Skeletal muscle cell (primary cell): ENCODE measurements at places on chromosomes 2 and 18.

GRCh38 chr2:60958361-60958760 is 59.2 kb upstream of the PEX13 start:
- no peak for DNase-seq

DNA sequence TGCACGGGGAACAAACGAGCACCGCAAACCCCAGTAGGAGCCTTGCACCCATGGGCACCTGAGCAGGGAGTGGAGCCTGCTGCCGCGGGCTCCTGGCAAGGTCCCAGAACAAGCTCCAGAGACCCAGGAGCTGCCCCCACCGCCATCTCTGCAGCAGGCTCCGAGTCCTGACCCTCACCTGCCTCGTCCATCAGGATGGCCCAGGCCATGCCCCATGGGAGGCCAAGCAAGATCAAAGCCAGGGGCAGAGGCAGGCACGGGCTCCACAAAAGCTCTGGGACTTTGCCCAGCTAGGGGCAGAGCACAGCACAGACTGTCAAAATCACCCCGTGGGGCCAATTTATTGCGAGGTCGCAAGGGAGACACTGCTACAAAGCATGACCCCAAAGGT is 43.6 kb downstream of the GPC1 start:
- no peak for DNase-seq

GRCh38 chr2:16617282-16618266 is 48.1 kb downstream of the CYRIA start:
- no peak for DNase-seq

- no peak for DNase-seq
Observed at GRCh38 chr2:65424391-65424790, 8.0 kb downstream of the SPRED2 start.

DNA sequence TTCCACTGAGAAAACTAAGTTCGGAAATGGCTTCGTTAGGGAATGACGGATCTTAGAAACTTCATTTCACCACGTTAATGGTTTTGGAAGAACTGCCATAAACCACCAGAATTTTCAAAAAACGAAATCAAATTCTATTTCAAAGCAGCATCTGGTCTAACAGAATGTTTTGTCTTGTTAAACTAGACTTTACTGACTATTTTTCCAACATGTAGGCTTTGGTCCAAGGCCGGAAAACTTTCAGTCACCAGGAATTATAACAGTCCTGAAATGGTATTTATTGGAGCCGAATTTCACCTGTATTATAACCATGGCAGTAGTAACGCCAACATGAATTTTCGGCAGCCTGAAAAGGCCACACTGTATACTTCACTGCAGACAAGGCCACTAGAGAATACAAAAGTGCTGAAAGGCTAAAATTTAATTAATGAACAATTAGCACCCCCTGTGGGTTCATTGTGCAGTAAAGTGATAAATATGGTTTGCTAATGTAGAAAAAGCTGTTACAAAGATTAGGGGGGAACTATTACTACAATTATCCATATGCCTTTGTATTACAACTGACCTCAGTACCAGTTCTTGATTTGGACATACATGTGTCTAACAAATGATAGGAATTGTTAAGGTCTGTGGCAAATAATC is 116.4 kb downstream of the ZNF521 start:
- DNase-seq, result no peak

- DNase-seq, result no peak
Observed at GRCh38 chr2:203105996-203106395, 91.3 kb downstream of the NBEAL1 start.

- DNase-seq, result peak; percentile 15
Observed at GRCh38 chr2:229780856-229781773, 66.8 kb upstream of the DNER start.

DNA sequence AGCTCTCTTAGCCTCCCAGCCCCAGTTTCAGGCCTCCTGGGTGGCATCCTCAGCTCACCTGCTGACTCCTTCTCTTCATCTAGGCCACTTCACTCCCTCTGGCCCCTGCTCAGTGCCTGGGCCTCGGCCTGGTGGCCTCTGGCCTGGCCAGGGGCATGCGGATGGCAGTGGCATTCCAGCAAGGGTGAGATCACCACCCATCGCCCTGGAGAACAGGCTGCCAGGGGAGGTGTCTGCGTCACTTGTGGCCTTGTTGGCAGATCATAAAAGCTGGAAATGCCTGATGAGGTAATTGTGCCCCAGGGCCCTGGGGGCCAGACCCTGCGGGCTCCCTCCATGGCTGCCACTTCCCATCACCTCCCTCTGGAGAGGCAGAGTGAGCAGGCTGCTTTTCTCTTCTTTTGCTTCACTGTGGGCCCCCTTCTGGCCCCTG is 72.5 kb upstream of the SMAD2 start:
- no peak for DNase-seq

GRCh38 chr18:68714712-68715496 is at the start of gene TMX3:
Gene TMX3 (minus strand): TSS chr18:68715108. CDS start chr18:68714981, 127 bp downstream.
- peak; percentile 79 for DNase-seq
